ENCODE measurements at places on chromosomes 1 and 21.

DNA sequence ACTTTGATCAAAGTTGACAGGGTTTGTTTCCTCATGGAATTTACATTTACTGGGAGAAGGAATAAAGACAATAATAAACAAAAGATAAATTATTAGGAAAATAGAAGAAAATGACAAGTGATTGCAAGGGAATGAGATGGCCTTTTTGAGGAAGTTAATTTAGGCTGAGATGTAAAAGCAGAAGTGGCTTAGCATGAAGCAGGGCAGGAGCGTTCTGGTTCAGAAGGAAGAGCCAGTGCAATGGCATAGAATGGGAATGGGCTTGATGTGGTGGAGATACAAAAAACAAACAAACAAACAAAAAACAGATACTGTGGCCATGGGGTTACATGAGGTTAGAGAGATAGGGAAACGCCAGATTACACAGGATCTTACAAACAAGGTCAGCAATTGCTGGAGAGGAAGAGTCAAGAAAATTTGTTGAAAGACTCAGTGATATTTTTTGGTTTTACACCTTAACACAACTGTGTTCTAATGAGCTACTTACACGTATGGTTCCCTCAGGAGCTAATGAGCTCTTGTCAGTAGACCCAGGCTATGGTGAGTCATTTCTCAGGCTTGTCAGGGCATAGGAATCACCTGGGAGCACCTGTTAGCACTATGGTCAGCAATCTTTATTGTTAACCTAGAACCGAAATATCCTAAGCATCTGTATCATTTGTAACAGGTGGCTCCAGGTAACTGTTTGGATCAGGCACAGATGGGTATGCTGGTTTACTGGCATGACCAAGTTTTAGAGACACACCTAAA is 8.7 kb upstream of the CADM3 start:
- DNase-seq, result no peak

GRCh38 chr1:160399544-160400222 is 681 bp upstream of the VANGL2 start:
- no peak for DNase-seq

GRCh38 chr1:17920881-17921640 is 165.9 kb downstream of the ACTL8 start:
- no peak for DNase-seq

DNA sequence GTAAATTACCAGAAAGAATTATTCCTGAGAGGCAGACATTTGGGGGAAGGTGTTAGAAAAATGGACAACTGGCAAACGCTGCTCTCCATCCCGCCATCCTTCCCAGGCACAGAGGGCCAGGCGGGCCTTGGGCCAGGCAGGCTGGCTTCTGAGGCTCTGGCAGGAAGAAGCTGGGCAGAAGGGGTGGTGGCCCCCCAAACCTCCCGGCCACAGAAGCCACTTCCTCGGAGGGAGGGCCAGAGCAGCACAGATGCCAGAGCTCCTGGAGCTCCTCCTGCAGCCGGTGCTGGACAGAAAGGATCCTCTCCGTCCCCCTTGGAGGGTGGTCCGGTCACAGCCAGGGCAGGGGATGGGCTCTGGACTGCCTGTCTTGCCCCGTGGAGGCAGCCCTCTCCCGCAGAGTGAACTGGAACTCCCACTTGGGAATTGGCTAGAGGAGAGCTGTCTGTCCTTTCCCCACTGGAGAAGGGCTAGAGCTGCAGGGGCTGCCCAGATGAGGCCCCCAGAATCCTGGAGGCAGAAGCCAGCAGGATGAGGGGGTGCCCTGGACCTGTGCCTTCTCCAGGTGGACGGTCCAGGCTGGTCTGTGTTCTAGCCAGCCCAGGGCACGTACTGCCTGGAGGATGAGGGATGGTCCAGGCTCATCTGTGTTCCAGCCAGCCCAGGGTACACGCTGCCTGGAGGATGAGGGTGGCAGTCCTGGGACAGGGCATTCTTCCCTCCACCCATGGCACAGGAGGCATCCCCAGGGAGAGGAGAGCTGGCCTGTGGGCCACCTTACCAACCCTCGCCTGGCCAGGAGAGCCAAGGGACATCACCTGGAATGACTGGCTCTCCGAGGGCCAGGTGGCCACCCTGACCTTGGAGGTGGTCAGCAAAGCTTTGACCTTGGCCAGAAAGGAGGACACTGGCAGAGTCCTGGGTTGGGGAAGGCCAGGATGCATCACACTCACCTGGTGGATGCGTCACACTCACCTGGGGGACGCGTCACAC is 47.4 kb upstream of the ACTRT2 start:
- no peak for DNase-seq

- peak; percentile 69 for DNase-seq
Observed at GRCh38 chr1:147627435-147628110, 42.8 kb downstream of the ACP6 start.

DNA sequence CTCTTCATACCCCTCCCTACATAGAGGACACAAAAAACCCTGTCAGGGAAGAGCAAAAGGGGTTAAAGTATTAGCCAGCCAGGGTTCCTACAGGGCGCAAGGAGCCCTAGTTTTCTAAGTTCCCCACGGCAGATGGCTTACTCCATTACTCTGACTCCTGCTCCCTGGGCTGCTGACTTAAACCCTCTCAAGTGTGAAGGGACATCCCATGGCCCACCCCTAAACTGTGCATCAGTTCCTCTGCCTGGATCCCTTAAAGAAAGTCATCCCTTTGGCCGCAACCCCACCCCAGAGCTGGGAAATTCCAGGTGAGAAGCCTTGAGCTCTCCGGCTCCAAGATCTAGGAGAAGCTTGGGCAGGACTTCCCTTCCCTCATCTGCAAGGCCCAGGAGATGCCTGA is 236.0 kb downstream of the TOMM20 start:
- no peak for DNase-seq

DNA sequence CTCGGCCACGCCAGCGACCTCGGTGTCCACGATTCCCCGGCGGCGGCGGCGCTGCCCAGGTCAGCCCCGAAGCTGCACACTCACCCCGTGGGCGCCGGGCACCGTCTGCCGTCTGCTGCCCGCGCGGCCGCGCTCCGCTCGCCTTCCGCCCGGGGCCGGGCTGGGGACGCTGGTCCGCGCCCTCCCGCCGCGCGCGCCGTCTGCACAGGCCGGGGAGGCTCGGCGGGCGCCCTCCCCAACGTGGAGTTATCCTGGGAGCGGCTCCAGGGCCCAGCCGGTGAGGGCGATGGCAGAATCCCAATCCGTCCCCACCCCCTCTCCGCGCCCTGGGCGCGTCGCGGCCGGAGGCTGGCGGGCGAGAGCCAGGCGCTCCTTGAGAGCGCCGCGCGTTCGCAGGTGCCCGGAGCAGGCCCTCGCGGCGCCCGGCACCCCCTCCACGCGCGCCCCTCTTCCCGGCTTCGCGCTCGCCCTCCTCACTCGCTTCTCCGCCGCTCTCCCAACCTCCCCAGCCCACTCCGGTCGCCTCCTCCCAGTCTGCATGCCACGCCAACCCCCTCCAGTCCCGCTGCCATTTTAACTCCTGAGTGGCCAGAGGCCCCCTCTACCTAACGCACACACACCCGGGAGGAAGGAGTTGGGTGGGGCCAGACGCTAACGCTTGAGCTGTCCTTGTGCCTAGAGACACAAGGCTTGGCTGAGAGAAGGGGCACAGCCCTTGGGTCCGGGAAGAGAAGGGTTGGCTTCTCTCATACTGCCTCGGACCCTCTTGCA is at the start of gene LRRN2:
LRRN2 (minus strand) TSS at position 503 of the 771 bp plus-strand sequence. CDS start 65,746 bp downstream, outside the sequence.
- DNase-seq, result no peak

DNA sequence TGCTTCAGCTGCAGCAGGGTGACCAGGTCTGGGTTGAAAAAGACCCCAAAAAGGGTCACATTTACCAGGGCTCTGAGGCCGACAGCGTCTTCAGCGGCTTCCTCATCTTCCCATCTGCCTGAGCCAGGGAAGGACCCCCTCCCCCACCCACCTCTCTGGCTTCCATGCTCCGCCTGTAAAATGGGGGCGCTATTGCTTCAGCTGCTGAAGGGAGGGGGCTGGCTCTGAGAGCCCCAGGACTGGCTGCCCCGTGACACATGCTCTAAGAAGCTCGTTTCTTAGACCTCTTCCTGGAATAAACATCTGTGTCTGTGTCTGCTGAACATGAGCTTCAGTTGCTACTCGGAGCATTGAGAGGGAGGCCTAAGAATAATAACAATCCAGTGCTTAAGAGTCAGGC is 2.9 kb downstream of the C1QA start:
- DNase-seq, result no peak

DNA sequence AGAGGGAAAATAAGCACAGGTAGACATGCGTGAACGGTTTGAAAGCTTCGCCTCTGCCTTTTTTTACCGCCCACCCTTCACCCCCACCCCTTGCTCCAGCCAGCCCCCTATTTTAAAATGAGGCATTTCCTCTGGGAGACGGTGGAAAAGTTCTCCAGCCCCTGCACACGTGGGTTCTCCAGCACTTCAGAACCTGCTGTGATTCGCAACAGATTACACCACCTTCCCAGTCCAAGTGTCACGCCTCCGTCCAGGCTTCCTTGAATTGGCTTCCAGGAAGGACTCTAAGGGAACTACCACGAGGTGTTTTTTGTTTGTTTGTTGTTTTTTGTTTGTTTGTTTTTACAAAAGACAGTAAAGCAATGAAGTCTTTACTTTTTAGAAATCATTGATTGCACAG is 2.6 kb downstream of the LRRC7 start:
- no peak for DNase-seq

- DNase-seq, result no peak
Observed at GRCh38 chr1:184900507-184900906, 73.8 kb downstream of the NIBAN1 start.

DNA sequence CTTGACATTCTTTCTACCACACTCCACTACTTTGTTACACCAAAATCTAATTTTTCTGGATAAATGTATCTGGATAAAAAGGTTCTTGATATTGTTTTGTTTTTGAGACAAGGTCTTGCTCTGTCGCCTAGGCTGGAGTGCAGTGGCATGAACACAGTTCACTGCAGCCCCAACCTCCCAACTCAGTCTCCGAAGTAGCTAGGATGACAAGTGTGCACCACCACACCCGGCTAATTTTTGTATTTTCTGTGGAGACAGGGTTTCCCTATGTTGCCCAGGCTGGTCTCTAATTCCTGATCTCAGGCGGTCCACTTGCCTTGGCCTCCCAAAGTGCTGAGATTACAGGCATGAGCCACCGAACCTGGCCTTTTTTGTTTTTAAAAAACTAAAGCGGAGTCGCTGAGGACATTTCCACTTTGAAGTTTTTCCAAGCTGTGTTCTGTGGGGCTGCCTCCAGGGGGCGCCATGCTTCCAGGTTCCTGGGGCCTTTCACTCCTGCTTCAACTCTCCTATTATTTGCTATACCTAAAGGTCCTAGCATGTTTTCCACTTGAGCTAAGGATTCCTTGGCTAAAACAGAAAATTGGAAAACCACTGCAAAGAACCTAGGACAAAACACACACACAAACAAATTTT is 14.1 kb upstream of the NCMAP start:
- no peak for DNase-seq

DNA sequence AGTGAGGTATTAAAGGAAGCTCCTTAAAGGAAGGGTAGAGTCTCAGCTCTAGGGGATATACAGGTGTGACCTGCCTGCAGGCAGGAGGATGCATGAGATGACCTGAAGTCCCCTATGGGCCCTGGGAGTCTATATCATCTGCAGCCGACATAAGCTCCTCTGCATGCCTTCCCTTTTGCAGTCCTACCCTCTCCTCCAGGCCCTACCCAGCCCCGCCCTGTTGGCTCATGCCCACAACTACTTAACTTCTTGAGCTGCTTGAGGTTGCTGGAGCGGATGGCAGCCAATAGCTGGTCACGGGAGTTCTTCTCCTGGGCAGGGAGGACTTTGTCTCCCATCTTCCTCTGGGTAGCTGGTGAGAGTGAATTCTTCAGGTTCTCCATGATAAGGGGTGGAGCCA is 10.3 kb downstream of the SHISA4 start:
- no peak for DNase-seq

DNA sequence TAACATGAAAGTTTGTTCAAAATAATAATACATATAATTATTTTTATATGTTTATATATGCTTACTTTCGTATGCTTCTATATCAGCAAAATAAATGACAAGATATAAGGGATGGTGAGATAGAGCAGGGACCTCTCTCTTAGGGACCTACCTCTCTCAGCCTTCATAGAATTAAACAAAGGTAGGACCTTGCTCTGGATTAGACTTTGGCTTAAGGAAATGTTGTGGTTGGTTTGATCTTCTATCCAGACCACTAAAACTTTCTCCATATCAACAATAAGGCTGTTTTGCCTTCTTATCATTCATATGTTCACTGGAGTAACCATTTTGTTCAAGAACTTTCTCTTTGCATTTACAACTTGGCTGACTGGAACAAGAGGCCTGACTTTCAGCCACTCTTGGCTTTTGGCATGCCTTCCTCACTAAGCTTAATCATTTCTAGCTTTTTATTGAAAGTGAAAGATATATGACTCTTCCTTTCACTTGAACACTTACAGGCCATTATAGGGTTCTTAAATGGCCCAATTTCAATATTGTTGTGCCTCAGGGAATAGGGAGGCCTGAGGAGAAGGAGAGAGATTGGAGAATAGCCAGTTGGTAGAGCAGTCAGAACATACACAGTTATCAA is 14.4 kb downstream of the FRRS1 start:
- DNase-seq, result no peak

DNA sequence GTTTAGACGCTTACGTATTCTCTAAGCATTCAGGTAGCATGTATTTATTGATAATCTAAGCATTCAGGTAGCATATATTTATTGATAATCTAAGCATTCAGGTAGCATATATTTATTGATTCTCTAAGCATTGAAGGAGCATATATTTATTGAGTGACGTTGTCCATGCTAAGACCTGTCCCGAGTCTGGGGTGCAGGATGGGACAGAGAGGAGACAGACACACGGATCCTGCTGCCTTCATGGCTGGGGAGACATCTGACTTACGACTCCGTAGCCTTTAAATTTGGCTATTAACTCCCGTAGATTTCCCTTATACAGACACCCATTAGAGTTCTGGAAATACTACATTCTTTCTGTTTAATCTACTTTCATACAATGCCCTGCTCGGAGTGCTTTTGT is 982 bp downstream of the SCCPDH start:
- DNase-seq, result peak; percentile 21

DNA sequence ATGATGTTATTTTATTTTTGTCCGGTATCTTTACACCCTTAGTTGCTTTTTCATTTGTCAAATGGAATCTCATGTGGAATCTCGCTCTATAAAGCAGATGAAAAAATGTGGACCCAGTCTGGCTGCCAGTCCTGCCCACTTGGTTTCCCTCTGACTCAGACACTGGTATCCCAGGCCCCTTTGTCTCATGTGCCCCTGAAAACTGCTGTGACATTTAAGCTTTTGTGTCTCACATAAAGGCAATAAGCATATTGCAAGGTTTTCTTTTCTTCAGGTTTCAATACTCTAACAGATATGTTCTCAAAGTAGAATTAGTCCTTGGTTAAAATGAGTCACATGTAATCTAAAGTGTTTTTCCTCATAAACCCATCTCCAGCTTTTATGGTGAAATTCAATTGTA is 183.3 kb downstream of the ST6GALNAC3 start:
- no peak for DNase-seq
